Activated CD8-positive, alpha-beta memory T cell treated with anti-CD3 and anti-CD28 coated beads for 48 hours (primary cell): ENCODE measurements at places on chromosomes 7 and 10.

DNA sequence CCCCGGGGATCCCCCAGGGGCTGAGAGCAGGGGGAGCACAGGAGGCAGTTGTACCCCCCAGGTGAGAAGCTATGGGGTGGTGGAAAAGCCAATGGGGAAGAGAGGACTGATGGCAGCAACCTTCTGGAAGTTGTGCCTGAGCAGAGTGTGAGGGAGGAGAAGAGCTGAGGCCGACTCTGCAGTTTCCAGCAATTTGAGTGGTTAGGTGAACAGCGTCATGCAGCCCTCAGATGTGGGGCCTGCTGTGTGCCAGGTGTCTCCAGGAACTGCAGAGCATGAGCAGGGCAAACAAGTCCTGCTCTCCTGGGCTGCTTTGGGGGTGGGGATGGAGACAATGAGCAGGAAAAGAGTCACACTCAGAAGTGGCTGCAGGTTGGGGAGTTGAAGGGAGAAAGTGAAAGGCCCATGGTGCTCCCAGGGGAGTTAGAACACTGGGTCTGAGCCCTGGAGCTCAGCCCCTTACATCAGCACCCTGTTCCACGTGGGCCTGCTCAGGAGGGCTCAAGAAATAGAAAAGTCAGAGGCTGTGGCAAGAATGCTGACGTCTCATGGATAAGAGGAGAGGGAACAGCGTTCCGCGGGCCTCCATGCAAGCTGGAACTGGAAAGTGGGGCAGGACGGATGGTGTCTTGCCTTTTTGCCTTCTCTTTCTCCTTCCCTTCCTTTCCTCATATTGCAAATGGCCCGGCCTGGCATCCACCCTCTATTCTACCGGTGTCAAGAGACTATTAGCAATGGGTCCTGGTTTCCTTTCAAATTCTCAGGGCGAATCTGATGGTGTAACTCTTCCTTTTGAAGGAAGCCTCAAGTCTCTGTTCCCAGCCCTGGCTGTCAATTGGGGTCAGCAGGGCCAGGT lies 4.0 kb upstream of the AFAP1L2 start:
- no peak for DNase-seq

GRCh38 chr7:107463139-107464078 lies 6.4 kb upstream of the GPR22 start:
- no peak for DNase-seq

DNA sequence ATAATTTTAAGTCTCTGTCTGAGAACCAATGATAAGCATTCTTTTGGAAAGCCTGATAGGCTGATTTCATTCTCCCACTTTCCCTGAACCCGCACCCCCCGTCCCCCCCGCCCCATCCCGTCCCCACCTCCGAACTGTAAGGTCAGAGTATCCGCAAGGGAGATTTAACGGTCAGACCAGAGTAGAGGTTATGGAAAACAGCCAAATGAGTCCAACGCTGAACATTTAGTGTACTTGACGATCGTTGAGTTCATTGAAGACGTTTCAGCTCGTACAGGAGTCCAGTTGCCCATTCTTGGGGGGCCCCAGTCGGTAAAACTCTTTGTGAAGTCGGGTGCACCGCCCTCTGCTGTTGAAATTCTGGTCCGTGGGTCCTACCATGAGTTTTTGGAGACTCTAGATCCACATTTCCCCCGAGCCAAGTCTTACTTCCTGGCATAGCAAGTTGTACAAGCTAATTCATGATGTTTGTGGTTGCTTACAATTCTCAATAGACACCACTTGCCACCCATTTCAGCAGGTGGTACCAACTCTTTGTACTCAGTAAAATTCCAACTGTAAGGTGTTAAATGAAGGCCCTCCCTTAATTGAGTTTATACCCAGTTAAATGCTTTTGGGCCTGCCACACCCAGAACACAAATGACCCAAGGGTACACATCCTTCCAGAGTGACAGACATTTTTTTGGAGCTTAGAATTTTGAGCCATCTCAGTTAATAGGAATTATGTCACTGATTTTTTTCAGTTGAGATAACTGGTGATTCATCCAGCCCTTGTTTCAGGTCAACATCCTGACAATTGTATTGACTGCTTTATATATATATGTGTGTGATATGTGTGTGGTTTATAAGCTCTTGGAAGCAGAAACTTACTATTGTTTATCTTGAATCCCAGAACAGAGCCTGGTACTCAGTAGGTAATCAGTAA lies 1.2 kb downstream of the MARCHF5 start:
- peak; percentile 15 for DNase-seq

DNA sequence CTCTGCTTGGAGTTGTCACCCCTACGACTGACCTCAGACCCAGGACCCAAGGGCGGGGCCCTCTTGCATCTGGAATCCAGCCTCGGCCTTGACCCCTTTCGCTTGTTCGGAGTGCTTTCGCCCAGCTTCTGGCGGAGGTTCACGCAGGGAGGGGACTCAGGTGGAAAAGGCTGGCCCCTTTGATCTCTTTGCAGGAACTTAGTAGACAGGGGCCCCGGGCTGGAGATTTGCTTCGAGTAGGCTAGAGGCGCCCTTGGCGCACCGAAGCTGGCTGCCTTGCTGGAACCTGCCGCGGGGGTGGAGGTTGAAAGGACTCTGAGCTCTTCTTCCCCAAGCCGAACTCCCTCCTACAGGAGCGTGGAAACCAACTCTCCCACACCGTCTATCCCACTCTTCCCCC lies 255.1 kb downstream of the OTUD1 start:
- DNase-seq: no peak

- DNase-seq: no peak
Observed at GRCh38 chr10:71209731-71210541, 2.4 kb upstream of the UNC5B start.

DNA sequence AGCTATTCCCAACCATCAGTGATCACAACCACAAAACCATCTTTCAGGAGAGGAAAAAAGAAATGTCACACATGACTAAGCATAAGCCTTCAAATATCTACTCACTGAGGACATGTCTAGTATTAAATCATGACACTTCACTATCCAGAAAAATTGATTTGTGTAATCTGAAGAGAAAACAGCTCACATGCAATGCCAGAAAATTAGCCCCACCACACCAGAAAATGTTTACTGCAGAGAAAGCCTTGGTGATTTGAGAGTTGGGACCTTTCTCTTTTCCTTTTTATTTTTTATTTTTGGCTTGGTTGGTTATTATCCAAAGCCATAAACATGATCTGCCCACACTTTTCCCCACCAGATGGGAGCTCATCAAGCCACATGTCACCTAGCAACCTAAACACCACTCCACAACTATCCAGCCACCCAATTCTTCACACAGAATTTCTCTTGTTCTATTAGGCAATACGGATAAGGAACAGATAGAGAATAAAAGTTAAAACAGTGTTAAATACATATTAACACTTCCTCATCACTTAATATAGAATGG lies 3.1 kb downstream of the PARD3 start:
- DNase-seq: no peak

DNA sequence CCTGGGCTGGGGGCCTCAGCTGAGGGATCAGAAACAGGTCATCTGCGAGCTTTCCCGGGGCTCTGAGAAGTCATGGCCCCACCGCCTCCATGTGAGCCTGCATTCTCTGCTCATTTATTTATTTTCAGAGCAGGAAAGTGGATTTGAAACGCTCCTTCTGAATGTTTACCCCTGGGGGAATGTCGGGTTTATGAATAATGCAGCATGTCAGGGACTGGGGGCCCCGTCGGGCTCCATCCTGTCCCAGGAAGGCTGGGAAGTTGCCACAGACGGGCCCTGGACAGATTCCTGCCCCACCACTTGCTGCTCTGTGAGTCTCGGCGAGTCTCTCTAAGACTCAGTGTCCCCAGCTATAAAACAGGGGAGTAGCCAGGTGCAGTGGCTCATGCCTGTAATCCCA lies 11.9 kb upstream of the GTF2IRD1 start:
- DNase-seq: no peak

GRCh38 chr7:432256-432655 lies 87.4 kb downstream of the PDGFA start:
- DNase-seq: no peak

DNA sequence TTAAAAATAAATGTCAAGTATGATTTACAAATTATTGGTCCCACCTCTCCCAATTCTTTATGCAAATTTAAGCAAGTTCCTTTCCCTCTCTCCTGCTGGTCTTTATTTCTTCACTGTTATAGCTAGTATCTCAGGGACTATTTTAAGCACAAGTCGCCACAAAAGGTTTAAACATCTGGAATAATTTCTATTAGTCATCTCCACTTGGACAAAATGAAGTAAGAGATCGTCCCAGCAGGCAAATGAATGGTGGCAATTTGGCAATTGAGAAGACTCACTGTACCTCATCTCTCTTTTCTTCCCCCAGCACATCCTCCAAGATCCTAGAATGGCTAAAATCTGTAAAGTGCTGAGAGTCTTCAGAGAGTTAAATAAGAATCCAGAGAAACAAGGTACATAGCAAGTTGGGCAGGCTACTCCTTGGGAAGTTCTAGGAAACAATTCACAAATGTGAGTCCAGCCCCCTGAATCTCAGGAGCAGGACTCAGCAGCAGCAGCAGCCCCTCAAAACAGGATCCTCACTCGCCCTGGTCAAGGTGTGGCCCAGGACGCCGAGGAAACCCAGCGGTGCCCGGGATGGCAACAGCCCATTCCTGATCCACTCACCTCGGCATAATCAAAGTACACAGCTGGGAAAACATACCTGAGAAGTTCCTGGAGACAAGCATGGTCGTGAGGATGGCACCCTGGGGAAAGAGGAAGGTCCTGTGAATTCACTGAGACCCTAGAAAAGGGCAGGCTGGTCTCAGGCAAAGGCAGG lies 30.3 kb upstream of the NDST2 start:
- DNase-seq: no peak

- no peak for DNase-seq
Observed at GRCh38 chr10:91724933-91725332, 73.3 kb upstream of the TNKS2 start.

- DNase-seq: no peak
Observed at GRCh38 chr10:106327747-106328146, 836.8 kb downstream of the SORCS1 start.

DNA sequence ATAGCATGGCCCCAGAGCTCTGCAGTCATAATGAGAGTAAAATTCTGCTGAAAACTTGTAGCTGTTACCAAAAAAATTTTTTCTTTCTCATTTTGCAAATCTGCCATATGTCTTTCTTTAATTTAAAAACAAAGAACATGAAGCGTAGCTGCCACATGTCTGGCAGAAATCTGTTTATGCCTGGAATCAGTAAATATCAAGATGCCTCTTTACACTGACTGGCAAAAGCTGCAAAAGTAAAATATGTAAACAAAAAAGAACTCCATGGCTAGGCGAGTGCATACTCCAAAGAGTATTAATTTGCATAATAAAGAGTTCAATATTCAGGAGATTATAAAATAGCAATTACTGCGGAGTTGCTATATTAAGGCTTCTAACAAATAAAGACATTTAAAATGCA lies 130.9 kb upstream of the SP8 start:
- no peak for DNase-seq

DNA sequence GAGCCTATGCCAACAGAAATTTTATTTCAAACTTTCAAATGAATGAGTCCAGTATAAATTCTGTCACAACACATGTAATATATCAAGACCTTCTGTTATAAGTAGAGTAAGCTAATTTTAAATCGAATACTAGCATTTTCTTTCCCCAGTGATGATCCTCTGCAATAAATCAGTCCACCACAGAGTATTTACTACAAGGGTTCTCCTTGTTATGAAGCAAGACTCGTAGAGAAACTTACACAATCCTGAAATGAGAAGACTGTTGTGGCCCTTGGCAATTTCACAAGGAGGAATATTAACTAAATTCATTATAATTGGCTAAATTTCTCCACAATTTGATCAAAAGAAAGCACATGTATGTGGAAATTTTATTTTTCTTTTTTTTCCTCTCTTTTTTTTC lies 312.4 kb upstream of the DGKB start:
- no peak for DNase-seq

- DNase-seq: no peak
Observed at GRCh38 chr7:1626769-1627168, 43.3 kb upstream of the ELFN1 start.

GRCh38 chr10:71344993-71345480 lies 26.0 kb downstream of the SLC29A3 start:
- DNase-seq: no peak

- DNase-seq: no peak
Observed at GRCh38 chr10:121747163-121747775, 149.0 kb upstream of the FGFR2 start.

- no peak for DNase-seq
Observed at GRCh38 chr7:12761111-12761510, 73.7 kb downstream of the ARL4A start.
